Right renal pelvis (tissue), 4 donors: ENCODE measurements at places on chromosomes 13 and 19. TPM values are rescaled to one million over a fixed set of nuclear protein-coding genes. Genes with fewer than 3 reads are reported as not detected.

Gene ZNF486
- 22.9 TPM for polyA plus RNA-seq

Gene FFAR3
- polyA plus RNA-seq: 0.30 TPM

Gene NXNL1
- polyA plus RNA-seq: 0.12 TPM

Gene ZNF260
- polyA plus RNA-seq: 34.9 TPM

Gene DYRK1B
- polyA plus RNA-seq: 38.7 TPM

Gene SHD
- polyA plus RNA-seq: 0.81 TPM

Gene POMP
- polyA plus RNA-seq: 104 TPM

Gene FCGBP
- polyA plus RNA-seq: 8.2 TPM

Gene WDR62
- 5.1 TPM for polyA plus RNA-seq

Gene NKPD1
- polyA plus RNA-seq: 0.25 TPM

Gene ZNF549
- 12.5 TPM for polyA plus RNA-seq

Gene GRK1
- not detected for polyA plus RNA-seq

Gene EFNB2
- polyA plus RNA-seq: 146 TPM

Gene TMIGD2
- polyA plus RNA-seq: 0.15 TPM
